NCI-H1694 (cell line): ENCODE measurements at places on chromosomes 2 and 18.

DNA sequence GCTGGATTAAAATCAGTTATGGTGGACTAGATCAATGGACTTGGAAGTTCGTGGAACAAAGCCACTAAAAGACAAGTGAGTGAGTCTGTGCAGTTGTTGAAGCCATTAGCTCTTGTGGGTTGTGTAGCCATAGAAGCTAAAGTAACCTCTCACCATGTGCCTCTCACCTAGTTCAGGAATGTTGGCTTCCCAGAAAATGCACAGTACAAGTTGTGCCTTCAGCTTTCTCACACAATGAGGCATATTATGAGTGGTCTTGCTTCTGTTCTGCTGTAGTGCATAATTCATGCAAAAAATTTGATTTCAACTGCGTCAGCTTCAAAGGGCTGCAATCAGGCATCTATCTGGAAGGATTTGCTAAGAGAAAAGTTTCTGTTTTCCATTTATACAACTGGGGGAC is 26.2 kb downstream of the CERS6 start:
- DNase-seq = no peak

DNA sequence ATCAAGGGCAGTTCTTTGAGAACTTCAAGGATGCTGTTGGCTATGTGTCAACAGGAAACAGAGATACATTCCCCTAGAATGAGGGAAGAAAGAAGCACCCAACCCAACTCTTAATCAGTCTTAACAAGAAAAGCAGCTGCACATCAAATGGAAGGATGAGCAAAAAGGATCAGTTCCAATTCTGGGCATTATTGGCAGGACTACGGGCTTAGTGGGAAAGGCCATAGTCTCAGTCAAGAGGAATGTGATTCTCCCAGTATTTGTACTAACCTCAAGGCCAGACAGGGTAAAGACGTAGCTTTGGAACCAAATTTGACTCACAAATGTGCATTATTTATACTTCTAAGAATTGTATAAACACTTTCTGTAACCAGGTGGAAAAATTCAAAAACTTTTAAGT is 18.2 kb downstream of the BMP10 start:
- DNase-seq = no peak

DNA sequence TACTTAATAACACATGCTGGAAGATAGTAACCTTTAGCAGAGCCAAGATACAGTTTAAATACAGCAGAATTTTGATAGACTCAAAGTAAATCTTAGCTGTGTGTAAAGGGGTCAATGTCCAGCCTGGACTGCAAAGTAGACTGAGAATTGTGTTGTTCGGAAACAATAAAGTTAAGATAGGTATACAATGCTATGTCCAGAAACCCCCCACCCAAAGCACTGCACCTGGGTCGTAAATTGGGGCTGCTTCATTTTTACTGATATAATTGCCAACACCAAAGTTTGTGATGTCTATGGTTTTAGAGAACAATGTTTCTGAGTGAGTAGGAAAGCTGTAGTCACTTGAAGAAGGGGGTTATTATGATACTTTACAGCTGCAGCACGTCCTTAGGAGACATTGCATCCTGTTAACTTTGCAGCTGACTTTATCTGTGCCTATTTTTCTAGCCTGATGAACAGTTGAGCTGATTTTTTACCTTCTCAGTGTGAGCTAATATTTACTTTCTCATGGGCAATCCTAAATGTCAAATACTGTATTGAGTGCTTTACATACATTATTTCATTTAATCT is 4.3 kb upstream of the NCOA1 start:
- no peak for DNase-seq

DNA sequence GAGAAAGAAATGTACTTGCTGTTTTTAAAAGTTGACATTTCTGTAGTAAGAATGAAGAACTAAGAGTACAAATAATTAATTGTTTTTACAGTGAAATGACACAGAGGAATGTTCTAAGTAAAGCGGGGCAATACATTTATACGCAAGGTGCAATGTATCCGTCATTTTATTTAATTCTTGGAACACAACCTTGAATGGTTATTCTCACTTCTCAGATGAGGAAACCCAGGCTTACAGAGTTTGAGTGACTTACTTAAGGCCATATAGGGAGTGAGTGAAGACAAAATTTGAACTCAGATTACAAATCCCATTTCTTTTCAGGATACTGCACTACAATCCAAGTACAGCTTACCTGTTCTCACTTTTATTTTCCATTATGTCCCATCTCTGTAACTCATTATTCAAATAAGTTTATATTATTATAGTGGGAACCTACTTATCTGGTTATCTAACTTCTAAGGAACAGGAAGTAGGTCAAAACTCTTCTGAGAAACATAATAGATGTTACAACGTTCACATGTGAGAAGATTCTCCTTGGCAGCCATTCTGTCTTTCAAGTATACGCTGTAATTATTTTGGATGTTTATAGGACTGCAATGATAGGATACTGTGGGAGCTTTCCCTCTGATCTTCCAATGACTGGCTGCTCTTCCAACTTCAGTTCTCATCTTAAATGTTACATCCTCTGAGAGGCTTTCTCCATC is 12.3 kb upstream of the STK17B start:
- DNase-seq = no peak

GRCh38 chr2:160168878-160169277 is 31.2 kb downstream of the ITGB6 start:
- no peak for DNase-seq

- DNase-seq = no peak
These were observed 21.0 kb upstream of the CABLES1 start for GRCh38 chr18:23114171-23114881.

- DNase-seq = no peak
These were observed 955 bp upstream of the BBS5 start for GRCh38 chr2:169478339-169478738.

DNA sequence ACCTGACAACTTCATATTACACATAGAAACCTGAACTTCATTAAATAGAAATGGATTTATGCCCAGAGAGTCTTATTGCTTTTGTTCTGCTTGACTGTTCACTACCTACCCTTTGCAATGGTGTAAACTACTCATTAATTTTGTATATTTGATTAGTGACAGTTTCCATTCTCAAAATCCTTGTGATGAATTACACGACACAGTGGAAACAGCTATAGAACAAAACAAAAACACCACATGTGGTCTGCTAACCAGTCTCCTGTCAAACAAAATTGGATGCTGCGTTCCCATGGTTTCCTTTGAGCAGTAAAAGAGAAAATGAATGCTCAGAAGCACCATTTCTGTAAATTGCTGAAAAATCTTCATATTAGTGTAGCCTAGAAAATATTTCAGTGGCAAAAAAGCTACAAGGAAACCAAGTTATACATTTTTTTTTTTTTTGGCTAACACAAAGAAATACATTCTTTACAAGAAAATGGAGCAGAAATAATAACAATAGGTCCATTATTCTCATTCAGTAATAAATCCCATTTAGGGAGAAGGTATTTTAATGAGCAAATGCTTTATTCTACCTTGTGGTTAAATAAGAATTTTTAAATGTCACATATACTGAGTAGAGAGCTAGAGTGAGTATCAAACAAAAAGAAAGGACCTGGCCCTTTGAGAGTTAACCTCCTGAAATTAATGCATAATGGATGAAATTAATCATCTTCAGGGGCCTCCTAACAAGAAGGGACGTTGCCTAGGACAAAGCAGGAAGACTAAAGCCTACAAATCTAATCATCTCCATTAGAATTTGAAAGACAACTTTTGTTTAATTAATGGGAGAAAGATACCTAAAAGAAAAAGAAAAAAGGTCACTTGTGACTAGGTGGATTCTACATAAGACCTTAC is 355.1 kb upstream of the ZC3H15 start:
- DNase-seq = no peak

DNA sequence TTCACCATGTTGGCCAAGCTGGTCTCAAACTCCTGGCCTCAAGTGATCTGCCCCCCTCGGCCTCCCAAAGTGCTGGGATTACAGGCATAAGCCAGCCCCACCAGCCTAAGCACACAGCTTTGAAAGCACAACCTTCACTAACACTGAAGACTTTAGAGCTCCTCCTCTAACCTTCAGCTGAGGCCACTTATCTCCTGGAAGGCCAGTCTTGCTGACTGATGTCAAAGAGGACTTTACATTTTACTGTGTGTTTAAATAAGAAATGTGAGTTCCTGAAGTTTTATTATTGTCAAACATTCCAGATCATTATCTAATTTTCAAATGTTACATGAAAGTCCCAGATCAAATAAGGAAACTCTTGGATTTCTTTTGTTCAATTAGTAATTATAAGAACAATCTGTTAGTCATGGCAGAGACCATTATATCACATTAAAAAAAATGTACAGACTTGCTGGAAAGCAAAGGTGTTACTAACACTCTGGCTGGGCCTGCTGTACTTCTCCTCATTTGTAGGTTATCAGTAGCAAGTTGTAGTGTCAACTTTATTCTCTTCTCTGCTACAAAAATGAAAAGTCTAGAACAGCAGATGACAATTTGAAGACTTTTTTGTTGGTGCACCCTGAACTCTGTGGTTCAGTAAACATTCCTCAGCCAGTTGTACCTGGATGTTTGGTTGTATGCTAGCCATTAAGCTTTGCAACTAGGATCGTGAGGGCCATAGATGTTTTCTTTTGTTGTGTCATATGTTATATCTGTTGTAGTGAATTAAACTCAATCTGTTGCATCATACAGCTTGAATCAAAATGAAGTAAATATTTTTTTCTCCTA is 80.0 kb downstream of the AOX1 start:
- DNase-seq = no peak

DNA sequence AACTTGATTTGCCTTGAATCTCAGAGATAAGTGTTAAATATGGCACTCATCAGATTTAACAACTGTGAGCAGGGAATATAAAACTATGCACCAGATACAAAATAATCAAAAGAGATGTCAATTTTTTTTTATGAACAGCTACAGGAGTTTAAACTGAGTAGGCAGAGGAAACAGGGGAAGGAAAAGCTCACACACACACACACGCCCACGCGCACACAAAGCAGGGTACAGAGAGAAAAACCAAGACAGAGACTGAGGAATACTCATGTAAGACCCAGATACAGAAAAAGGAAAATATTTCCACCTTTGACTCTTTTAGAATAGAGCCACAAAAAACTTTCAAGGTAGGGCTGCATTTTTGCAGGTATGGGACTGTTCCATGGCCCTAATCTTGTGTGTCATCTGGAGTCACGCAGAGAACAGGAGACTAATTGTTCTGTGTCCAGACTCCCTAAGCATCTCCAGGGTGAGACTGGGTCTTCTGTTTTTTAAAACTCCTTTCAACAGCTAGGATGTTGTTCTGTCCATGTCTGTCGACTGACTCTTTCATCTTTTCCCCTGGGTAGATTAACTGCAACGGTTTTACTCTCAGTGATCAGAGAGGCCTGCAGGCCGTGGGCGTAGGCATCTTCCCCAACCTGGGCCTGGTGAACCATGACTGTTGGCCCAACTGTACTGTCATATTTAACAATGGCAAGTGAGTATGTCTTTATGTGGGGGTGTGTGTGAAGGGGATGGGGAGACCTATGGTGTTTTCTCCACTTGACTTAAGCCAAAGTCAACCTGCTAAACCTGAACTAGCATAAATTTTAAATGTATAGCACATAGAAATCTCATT is 23.0 kb downstream of the SMYD1 start:
- DNase-seq = no peak

DNA sequence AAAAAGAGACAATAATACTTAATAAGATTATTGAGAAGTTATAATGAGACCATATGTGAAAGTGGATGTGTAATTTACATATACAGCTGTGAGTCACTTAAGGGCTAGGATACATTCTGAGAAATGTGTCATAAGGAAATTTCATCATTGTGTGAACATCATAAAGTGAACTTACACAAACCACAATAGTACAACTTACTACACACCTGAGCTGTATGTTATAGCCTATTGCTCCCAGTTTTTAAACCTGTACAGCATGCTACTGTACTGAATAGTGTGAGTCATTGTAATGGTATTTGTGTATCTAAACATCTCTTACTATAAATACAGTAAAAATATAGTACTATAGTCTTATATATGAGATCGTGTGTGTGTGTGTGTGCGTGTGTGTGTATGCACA is 1420.3 kb upstream of the PIK3C3 start:
- no peak for DNase-seq

- DNase-seq = no peak
These were observed 858 bp downstream of the TPO start for GRCh38 chr2:1414121-1414520.

DNA sequence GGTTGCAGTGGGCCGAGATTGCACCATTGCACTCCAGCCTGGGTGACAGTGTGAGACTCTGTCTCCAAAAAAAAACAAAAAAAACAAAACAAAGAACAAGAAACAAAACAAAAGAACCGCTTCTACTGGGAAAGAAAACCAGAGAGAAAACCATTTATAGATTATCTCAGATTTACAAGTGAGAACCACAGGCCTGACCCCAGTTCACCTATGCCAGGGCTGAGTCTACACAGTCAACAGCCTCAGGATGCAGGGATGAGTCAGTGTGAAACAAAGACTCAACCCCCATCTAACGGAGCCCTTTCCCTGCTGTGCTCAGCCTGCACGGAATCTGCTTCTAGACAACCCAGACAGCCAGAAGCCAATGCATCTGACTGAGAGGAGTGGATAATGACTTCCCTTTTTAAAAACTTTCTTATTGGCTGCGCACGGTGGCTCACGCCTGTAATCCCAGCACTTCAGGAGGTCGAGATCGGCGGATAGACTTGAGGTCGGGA is 25.5 kb upstream of the YWHAQ start:
- no peak for DNase-seq

- no peak for DNase-seq
These were observed 421.0 kb downstream of the TXNL1 start for GRCh38 chr18:56217406-56217805.

- no peak for DNase-seq
These were observed 96.3 kb upstream of the AQP4 start for GRCh38 chr18:26961839-26962238.

- DNase-seq = peak; percentile 36
These were observed 1173.1 kb upstream of the ZEB2 start for GRCh38 chr2:145692971-145693478.

GRCh38 chr18:78031589-78031988 is 781.9 kb downstream of the GALR1 start:
- DNase-seq = no peak

GRCh38 chr2:64288321-64289193 is 144.3 kb upstream of the PELI1 start:
- peak; percentile 3 for DNase-seq

GRCh38 chr2:71690876-71691475 is 237.6 kb downstream of the DYSF start:
- DNase-seq = no peak

DNA sequence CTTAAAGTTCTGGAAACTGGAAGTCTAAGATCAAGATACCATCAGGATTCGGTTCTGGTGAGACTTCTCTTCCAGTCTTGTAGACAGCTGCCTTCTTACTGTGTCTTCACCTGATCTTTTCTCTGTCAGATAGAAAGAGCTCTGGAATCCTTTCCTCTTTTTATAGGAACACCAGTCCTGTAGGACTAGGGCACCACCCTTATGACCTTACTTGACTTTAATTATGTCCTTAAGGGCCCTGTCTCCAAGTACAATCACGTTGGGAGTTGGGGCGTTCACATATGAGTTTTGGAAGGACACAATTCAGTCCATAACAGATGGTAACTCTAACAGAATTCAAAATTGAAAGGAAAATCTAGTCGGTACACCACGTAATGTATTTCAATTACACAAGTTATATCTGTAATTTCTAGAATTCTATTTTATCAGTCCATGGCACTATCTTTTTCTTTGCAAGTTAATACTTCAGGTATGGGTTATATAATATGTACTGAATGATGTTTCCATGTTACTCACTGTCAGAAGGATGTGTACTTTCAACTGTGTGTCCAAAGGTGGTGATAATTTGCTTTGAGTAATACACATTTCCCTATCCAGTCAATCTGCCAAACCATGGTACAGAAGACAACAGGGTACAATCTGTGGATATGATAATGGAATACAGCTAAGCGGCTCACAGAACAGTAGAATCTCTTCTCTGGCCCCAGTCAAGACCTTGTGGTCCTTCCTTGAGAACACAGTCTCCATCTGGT is 1.2 kb upstream of the SCYGR5 start:
- DNase-seq = no peak
